ENCODE measurements at places on chromosomes 11 and 22. TPM values are rescaled to one million over a fixed set of nuclear protein-coding genes. Genes with fewer than 3 reads are reported as not detected.

THRSP gene
- total RNA-seq: not detected

PTGDR2 gene
- total RNA-seq: 1.8 TPM

OR8D4 gene
- total RNA-seq: not detected

MIAT gene
- total RNA-seq: 83.4 TPM

GAL gene
- total RNA-seq: not detected

LIF gene
- total RNA-seq: 5.3 TPM

SHISA8 gene
- total RNA-seq: not detected

- no peak for DNase-seq
These were observed 83.1 kb downstream of the MN1 start for GRCh38 chr22:27718186-27719035.

DNA sequence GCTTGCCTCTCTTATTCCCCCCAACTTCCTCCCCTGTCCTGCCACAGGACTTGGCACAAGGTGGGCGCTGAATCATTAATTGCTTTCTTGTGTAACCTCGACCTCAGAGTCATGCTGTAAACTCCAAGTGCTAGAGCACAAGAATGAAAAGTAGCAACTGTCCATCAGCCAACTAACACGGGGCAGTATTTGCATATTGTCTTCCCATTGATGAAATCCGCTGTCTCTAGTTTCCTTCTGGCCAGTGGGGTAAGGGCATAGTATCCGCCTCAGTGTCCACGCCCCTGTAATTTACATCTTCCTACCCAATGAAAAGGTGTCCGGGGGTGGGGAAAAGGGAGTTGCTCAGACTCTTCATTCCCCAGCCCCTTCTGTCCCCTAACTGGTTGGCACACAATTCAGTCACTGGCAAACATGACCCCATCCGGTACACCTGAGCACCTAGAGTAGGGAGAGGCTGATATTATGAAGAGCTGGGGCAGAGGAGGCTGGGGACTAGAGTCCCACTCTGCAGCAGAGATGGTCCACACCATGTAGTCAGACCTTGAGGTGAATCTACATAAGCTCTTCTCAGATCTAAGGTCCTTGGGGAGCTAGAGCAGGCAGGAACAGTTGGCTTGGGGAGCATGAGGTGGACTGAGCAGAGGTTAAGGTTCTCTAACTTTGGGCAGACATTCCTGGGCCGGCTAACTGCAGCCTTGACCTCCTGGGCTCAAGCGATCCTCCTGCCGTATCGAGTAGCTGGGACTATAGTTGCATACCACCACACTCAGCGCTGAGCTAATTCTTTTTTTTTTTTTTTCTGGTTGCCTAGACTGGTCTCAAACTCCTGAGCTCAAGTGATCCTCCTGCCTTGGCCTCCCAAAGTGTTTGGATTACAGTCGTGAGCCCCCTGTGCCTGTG is 6.8 kb upstream of the GGA1 start:
- no peak for DNase-seq

DNA sequence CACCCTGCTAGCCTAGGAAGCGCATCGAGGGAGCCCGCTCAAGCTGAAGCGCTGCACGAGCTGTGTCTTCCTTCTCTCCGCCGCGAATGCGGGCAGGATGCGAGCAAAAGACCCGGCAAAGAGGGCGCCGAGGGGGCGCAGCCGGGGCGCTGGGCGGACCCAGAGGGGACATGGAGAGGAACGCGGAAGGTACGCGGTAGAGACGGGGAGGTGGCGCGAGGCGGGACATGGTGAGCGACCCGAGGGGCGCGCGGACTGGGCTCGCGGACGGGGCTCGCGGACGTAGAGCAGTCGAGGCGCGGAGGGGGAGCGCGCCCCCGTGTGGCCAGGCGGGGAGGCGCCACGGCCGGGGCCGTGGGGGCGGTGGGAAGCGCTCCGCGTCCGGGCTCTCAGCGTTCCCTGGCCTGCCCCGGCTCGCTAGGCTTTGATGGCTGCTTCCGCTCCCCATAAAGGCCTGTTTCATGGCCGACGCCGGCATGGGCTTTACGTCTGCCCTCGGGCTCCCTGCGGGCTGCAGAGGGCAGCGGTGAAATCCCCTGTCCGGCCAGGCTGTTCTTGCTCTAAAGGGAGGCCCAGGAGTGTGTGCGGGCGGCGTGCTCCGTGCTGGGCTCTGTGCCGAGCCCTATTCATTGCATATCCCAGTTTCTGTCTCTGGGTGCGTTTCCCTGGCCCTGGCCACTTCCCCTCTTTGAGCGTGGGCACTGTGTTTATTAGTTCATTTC is 31.2 kb upstream of the TRIM29 start:
- DNase-seq: peak; percentile 32

DNA sequence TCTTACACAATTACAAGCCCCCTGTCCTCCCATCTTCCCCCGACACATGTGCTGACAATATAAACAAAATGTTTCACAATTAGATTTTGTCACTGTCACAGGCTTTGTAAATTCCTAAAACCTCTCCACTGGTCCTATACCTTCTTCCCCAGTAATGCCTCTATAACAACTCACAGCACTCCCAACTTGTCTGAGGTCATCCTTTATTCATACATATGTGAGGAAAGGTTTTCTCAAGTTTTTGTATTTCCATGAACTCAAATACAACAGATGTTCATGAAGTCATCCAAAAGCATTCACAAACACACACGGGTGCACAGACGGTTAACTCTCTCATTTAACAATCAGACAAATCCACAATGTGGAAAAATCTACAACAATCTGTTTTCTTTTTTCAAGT is 1.9 kb downstream of the OR52H1 start:
- DNase-seq: no peak

- DNase-seq: no peak
These were observed 60.8 kb downstream of the MYO7A start for GRCh38 chr11:77188633-77189491.

DNA sequence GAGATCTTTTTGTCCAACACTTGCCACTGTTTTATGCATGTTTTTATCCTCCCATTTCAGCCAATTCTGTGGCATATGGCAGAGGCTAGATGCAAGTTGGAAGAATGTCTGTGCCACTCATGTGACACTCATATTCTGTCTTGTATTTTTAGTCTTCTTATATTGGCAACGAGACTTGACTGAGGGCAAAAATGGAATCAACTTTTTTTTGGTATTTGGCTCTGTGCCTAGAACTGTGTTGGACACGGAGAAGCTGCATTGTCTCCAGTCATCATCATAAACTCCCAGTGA is 1.7 kb upstream of the FZD4 start:
- DNase-seq: no peak

GRCh38 chr11:122179961-122180834 is 64.2 kb upstream of the BLID start:
- DNase-seq: no peak

GRCh38 chr11:28476864-28477263 is 368.7 kb downstream of the METTL15 start:
- DNase-seq: no peak

DNA sequence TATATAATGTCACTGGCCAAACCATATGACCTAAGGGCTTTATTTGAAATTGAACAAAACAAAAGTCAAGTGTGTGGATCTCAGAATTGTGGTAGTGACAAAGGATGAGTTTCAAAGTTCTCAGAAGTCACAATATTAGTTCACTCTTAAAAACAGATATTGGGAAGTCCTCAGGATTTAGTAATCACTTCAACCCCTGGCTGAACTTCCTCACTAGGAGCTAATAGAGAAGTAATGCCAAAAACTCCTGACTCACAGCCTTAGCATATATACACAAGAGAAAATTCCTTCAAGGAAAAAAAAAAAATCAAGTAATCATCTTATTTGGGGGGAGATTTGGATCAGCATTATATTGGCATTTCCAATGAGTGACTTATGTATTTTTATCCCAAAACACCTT is 75.6 kb upstream of the APOA1 start:
- no peak for DNase-seq

DNA sequence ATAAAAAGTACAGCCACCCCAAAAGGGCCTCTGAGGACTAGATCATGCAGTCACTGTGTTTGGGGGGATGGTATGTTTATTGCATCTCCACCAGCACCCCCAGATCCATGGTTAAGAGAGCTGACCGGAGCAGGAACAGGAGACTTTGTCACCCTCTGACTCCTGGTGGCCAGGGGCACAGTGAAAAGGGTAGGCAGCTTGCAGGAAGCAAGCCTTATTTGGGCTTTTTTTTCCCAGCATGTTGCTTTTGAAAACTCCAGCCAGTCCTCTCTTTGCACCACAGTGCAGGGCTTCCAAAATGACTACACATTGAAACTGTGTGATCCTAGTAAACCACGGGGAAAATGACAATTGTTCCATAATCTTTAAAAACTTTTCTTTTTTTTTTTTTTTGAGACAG is 20.6 kb downstream of the PRR5 start:
- no peak for DNase-seq

DNA sequence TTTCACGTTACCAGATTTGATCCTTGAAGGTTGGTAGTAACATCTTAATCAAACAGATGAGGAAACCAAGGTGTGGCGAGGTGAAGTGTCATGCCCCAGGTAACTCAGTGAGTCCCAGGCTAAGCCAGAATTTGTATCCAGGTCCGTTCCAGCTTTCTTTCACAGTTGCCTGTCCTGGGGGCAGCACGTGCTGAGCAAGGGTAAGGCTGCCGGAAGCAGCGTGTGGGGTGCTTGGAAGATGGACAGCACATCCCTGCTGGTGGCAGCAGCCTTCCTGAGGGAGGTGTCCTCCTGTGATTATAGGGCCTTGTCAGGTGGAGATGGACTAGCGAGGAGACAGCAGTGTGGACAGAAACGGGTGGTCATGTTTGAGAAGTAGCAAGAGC is 50.9 kb downstream of the TRIOBP start:
- no peak for DNase-seq

GRCh38 chr11:61151545-61152252 is 9.5 kb downstream of the VPS37C start:
- no peak for DNase-seq

DNA sequence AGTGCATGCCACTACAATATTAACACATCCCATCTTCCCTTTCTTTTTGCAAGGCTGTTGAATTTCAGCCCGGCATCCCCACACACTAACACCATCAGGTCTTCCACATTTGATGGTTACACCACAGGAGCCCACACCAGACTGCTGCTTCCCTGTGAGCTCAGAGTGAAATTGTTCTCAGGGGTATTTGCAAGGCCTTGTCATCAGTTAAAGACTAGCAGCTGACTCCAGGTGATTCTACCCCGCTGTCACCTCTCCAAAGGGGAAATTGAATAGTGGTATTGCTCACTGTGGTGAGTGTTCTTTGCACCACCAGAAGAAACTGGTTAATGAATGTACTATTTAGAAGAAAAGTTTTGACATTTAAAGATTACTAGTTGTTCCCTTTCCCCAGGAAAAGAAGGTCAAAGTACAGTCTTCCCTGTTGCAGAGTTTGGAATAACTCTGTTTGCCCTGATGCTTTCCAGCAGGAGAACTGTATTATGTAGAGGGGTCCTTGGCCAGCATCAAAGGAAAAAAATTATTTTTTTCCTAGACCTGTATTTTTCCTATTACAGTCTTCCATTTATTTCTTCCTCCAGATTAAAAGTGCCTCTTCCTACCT is 41.9 kb downstream of the BID start:
- no peak for DNase-seq

GRCh38 chr11:102135256-102135655 is 25.0 kb downstream of the YAP1 start:
- DNase-seq: no peak

DNA sequence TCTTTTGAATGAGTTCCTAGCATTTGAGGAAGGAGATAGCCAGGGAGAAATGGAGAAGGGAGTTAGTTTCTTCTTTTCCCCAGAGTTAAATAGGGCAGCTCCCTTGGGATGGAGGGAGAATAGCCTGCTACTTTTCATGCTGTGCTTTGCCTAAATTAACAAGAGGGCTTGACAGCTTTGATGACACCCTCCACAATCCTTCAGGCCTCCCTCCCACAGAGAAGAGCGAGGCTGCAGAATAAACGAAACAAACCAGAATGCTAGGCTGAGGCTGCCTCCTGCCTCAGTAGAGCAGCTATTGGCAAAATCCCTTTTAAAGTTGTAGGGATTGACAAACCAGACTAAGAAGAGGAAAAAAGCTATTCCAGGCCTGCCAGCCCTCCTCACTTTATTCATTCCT is 94.6 kb downstream of the C11orf58 start:
- DNase-seq: no peak

DNA sequence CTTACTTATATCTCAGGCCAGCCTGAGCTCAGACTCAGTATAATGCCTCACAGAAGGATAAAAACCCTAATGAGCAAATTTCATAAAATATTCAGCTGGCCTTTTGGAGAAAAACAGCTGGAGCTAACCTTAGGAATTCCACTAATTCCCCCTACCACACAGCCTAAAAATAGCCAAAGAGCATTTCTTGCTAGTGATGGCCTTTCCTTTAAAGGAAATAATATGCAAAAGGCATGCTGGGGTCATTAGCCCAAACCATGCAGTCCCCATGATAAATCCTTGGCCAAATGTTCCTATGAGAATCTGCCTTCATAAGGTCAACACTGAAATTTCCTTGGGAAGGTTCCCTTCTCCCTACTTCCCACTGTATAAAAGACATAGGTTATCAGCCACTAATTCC is 38.2 kb downstream of the SYTL2 start:
- DNase-seq: no peak

DNA sequence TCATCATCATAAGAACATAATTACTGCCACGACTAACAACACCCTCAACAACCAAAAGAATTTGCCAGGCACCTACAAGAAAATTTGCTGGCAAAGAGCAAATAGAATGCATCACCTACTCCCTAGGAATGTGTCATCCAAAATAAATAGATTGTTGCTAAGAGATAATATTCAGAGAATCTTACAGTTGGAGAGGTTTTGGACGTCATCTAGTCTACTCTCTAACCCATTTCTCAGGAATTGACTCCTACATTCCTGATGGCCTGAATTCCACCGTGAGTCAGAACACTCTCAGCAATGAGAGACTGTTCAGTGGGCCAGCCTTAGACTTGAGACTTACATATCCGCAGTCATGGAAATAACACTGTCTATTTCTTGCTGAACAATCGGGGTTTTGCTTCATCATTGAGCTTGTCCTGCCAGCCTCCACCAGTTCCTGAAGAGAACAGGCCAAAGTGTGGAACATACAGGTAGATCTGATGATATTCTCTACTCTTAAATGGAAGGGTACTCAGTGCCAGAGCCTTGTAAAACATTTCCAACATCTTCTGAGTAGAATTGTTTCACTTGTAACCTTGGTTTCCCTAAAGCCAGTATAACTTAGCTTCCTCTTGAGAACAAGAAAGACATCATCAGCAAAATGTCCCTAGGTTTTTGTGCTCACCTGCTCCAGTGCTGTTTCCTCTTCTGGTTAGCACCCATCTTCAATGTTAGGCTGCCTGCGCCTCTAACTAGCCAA is 8.3 kb downstream of the KIRREL3 start:
- no peak for DNase-seq

- DNase-seq: no peak
These were observed 32.8 kb upstream of the WNT7B start for GRCh38 chr22:46009730-46010129.

Data from T-helper 17 cell (primary cell).